ENCODE measurements at places on chromosomes 7 and 10.

GRCh38 chr10:10403762-10404161 lies 613.9 kb upstream of the CELF2 start:
- DNase-seq: no peak

GRCh38 chr10:99233689-99234037 lies 2.0 kb downstream of the HPSE2 start:
- no peak for DNase-seq

DNA sequence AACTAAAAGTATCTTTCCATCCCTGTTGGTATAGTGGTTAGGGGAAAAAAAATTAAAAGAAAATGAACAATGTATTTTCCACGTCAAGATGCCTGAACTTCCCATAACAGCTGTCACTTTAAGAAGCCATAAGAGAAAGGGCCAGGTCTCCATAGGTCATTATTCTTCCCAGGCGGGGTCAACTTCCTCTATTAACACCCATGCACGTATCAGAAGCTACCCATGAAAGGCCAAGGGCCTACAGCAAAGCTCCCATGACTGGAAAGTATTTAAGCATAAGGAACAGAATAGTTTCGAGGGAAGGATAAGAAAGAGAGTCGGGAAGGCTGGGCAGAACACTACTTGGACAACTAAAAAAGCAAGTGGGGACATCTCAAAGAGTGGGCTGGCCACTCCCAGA lies 40.1 kb downstream of the RBM28 start:
- no peak for DNase-seq

DNA sequence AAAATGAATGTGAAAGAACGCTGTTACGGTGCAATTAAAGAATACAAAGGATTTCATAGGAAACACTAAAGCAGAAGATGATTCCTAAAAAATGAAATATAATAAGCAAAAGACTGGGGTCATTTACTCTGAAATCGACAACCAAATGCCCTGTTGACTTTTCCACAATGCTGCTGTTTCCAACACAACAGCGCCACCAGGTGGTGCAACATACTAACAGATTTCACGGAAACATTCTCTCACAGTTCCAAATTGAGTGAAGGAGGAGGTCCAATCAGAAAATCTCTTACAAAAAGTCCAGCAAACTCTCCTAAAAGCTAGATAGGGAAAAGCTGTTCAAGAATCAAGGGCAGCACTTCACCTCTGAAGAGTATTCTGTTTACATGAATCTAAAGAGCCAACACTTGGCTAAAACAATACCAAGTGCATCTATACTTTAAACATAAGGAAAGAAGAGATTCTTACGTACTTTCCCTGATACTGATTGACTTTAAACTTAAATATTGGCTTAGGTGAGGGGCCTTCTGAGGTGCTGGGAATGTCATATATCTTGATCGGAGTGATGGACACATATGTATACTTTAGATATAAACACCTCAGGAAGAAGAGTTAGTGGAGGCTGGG lies 55.9 kb downstream of the UPF2 start:
- peak; percentile 49 for DNase-seq

DNA sequence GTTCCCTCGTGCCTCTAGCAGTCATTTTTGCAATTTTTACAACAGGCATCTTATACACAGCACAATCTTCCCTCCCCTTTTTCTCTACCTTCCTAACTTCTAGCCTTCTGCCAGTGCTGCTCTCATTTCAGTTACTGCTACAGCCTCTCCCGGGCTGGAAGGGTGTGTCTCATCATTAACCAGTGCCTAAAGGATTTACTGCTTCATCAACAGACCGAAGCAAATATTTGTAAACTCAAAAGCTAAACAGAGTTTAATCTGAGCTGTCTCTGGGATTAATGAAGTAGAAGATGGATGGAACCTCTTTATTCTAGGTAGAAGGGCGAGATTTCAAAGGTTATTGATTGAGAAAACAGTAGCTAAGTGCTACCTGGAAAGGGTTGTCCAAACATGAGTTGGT lies 94.3 kb downstream of the PRPF18 start:
- DNase-seq: no peak

- DNase-seq: peak; percentile 28
Observed at GRCh38 chr10:75662715-75663114, 231.3 kb downstream of the LRMDA start.

- DNase-seq: no peak
Observed at GRCh38 chr7:107644309-107644974, 16.2 kb upstream of the SLC26A4 start.

- DNase-seq: no peak
Observed at GRCh38 chr10:110524179-110524858, 26.6 kb downstream of the DUSP5 start.

- peak; percentile 84 for DNase-seq
Observed at GRCh38 chr7:106216517-106216922, 68.3 kb downstream of the NAMPT start.

- no peak for DNase-seq
Observed at GRCh38 chr7:127091620-127092019, 161.1 kb downstream of the GRM8 start.

- no peak for DNase-seq
Observed at GRCh38 chr7:55117286-55117685, 98.5 kb downstream of the EGFR start.

GRCh38 chr7:138449580-138449979 lies 10.5 kb upstream of the TRIM24 start:
- DNase-seq: no peak

DNA sequence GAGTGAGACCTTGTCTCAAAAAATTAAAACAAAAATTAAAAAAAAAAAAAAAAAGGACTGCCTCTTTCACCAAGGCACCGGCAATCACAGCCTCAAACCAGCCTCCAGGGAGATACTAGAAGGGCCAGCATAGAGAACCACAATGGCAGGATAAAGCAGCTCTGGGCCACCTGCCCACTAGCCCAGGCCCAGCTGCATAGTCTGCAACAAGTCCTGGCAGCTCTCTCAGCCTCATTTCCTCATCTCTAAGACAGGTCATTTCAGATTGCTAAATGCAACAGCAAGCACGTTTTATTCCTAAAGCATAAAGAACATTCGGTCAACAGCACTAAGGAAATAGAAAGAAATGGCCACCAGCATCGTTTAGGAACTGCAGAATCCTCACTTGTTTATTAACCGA lies 28.8 kb downstream of the XPNPEP1 start:
- peak; percentile 51 for DNase-seq

GRCh38 chr10:16832351-16833080 lies 15.3 kb upstream of the RSU1 start:
- DNase-seq: peak; percentile 96

- DNase-seq: no peak
Observed at GRCh38 chr10:77328272-77328816, 309.3 kb downstream of the KCNMA1 start.

GRCh38 chr7:2805213-2805944 lies 38.7 kb downstream of the GNA12 start:
- no peak for DNase-seq

DNA sequence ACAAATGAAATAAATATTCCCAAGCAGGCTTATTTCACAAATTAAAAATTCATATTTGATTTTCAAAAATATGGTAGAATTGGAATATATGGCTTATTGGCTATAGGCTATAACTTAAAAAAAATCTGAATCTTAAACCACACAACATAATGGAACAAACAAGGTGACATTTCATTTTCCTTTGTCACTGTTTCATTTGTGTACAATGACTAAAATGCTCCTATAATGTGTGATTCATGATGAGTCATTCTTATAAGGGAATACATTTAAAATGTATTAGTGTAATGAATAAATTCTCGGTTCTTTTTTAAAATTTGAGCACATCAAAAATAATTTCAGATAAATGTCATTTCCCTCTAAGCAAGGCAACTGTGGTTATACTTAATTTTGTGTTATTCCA lies 148.0 kb upstream of the ANK3 start:
- no peak for DNase-seq

DNA sequence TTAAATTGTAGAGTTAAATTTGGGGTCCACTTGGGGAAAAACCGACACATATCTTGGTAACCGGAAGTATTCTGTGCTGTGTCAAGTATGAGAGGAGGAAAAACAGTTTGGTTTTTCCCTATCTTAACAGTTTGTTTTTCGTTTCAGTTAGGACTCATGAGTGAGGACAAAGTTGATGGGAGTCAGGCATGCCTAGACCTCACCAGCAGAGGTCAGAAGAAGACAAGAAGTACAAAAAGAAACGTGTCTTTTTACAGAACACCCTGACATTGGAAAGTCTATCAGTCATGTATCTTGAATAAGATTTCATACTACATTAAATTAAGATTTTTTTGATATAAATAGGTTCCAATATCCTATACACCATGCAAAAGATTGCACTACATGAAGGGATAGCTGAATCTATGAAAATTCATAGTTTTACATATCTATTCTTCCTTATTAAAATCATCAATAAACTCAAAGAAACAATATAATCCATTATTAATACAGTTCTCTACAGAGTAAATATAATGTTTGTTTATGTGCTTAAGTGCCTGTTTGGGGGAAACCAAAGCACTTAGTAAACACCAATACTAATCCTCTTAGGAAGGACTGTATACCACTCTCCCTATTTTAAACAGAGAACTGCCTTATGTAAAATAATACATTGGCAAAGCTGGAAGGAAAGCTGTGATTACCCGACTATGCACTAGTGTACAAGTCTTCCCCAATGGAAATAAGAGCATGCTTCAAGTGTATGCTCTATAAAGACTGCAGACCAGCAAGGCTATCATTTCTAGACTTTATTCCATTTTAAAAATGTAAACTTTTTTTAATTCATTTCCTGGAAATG lies 95.6 kb downstream of the USP6NL start:
- DNase-seq: peak; percentile 33

GRCh38 chr10:70617798-70618568 lies 15.4 kb upstream of the PRF1 start:
- DNase-seq: no peak

DNA sequence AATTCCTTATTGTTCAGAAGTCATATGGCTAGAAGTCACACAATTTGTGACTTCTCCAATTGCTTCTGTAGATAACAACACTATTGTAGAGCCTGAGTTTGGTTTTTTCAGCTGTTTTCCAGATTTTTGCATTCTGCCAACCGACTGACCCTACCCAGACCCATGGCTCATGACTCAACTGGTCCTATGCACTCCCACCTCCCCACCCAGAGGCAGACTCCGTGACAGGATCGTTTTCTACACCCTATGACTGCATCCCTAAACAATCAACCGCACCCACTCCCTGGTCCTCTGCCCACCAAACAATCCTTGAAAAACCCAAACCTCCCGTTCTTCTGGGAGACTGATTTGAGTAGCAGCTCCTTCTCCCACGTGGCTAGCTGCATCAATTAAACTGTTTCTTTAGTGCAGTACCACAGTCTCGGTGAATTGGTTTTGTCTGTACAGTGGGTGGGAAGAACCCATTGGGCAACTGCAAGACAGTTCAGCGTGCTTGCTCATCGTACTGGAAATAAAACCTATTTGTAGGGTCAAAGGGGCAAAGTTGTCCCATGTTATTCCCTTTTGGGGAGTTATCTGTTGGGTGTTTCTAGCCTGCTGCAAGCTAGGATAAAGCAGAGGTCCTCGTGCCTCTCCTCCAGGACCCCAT lies 150.3 kb upstream of the FAM20C start:
- DNase-seq: no peak

DNA sequence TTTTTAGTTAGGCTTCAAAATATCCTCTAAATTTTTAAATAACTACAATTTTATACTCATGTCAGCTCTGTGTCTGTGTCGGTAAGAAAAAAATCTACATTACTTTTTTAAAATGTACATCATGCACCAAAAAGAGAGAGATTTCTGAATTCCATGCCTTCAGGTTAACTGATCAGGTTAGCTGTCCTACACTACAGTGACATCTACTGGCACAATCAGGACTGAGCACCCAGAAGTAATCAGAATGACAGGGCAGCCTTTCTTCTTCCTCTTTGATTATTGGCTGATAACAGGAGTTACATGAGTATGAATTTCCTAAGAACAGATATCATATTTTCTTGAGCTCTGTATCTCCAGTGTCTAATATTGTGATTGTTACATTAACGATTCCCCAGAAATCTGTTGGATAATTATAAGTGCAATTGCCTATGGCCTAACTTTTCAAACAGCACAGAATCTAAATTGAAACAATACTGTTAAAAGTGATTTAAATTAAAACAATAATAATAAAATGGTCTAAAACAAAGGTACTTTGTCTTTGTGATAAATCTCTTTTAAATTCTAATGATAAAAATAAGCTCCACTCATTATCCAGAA lies 41.8 kb upstream of the HYCC1 start:
- peak; percentile 40 for DNase-seq

DNA sequence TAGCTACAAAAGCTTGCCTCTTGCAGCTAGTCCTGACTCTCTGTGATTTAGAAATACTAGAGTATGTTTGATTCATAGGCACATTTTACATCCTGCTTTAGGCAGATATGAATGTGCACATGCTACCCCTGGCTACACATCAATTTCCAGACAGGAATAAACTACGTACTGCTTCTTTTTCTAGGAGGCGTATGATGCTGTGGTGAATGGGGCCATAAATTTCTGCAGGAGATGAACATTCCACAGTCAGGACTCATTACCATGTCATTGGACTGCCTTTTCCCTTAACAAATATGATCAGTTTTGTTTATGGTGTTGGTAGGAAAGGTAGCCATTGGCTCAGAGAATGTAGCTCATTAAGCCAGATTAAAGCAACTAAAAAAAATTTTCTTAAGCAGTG lies 50.1 kb upstream of the IFRD1 start:
- peak; percentile 85 for DNase-seq

DNA sequence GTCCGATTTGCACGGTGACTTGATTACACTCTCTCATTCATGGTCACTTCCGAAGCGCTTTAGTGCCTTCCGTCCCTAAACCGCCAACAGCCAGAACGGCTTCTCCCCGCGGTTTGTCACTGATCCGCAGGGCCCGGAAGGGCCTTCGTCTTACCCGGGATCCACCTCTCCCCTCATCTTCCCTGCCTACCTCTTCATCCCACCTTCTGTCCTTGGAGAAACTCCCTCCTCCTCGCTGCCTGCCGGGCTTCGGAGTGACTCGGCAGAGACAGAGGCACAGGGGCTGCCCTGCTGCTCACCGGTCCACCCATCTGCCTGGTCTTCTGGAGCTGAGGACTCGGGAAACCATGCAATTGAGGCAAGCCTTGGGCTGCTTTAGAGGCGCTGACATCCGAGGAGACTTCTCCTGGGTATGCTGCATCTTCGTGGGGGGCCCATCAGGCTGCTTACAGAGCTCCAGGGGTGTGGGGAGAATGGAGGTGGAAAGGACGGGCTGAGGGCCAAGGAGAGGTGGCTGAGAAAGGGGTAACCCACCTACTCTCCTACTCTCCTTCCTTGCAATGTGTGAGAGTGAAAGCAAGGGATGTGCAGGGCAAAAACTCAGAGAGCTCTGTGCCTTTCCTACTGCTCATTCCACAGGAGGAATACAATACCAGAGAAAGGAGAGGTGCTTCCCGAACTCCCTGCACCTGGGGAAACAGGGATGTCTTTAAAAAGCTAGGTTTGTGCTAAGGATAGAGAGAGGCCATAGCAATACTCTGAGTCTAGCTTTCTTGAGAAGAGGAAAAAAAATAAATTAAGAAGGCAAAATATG lies 1.0 kb upstream of the HOXA11 start:
- peak; percentile 17 for DNase-seq

DNA sequence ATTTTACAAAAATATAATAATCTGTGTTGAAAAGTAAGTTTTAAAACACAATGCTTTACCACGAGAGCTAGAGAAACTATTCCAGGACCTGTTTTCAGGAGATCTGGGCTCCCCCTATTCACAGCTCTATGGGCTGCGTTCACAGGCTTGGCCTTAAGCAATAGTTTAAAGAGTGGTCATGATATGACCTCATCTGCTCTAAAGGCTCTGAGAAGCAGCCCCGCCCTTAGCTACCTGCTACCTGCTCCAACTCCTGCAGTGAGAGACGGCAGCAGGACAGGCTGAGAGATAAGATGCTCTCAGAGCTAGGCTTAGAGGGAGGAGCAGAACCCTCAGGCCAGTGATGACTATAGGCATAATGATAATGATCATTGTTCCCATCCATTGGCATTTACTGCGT lies 12.6 kb downstream of the ALOX5 start:
- DNase-seq: no peak

GRCh38 chr10:93376372-93377293 lies 105.5 kb downstream of the MYOF start:
- peak; percentile 82 for DNase-seq
